Fibroblast of skin of right biceps (primary cell): ENCODE measurements at places on chromosomes 3 and 15.
A peak's percentile ranks its signal among the peaks of the same experiment; 100 is the strongest.

DNA sequence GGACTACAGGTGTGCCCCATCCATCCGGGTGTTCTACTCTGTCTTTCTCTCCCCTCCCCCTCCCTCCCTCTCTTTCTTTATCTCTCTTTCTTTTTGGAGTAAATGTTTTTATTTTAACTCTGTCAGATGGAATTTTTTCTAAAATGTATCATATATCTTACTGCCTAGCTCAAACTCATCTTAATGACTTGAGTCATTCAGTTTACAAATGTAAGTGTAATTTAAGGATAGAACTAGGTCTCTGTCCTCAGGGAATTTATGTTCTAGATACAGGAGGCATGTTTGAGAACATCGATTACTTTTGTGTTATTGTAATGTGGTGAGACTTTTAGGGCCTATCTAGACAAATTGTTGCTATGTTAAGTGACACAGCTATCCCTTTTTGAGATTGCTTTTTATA, 3.5 kb downstream of the TBC1D23 start:
- DNase-seq, result no peak

DNA sequence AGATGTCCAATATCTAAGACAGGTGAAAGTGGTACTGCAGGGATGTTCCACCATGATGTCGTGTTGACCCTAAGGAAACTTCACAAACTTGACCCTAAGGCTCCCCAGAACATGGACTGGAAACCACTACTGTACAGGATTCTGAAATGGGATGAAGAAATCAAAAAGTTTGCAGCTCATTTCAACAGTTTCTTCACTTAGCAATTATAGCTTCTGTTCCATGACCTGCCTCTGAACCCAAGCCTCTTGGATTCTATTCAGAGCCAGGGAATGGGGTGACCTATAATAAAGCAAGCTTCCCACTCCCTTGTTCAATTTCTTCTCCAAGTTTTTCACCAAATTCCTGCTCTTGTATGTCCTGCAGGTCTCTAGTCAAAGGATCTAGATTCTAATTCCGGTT, 40.7 kb downstream of the DUT start:
- DNase-seq, result no peak

DNA sequence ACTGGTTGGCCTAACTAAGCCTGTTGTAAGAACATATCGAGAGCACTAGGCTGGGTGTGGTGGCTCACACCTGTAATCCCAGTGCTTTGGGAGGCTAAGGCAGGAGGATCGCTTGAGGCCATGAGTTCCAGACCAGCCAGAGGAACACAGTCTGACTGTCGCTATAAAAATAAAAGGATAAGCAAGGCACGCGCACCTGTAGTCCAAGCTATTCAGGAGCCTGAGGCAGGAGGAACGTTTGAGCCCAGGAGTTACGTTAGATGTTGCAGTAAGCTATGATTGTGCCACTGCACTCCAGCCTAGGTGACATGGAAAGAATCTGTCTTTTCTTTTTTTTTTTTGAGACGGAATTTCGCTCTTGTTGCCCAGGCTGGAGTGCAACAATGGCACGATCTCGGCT, 24.9 kb downstream of the MAP4 start:
- no peak for DNase-seq

- DNase-seq, result peak; percentile 42
Observed at GRCh38 chr3:158152186-158152585, 42.3 kb downstream of the RSRC1 start.

DNA sequence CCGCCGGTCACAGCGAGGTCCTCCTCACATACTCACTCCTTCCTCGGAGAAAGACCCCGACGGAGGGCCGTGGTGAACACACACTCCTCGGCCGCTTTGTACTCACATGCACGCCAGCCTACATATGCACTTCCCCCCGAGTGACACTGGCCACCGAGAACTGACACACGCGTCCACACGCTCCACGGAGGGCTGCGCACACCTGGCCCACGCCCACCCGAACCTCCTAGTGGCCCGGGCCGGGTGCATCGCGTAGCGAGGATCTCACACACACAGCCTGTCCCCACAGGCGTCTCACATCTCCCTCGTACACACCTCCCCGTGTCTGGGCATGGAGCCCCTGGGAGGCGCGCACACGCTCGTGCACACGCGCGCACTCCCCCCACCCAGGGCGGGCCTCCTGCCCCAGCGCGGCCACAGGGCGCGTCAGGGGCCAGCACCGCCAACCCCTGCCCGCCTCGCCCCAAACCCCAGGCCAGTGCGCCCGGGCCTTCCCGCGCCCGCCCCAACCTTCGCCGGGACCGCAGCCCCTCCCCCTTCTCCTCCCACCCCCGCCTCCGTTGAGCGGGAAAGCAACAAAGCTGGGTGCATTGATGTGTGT, 411 bp upstream of the C3orf70 start:
- peak; percentile 15 for DNase-seq

GRCh38 chr3:134694946-134695543, 44.2 kb upstream of the KY start:
- no peak for DNase-seq

GRCh38 chr15:66725464-66725785, 23.4 kb downstream of the SMAD6 start:
- DNase-seq, result no peak

DNA sequence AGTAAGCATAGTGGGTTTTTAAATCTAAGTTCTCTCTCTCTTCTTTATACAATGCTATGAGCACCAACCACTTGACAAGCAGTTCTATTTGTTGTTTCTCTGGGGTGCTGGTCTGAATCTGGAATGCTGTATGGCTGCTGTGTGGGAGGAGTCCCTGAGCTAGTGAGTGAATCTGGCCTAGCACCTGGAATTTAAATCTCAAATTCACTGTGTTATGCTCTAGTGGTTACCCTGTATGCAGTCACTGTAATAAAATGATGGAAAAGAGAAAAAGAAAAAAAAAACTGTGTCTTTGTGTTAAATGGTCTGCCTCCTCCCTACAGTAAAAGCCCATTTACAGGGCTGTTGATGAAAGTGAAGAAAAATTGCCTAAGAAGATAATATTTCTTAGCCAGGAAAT, 155.0 kb downstream of the ATP8B4 start:
- no peak for DNase-seq

DNA sequence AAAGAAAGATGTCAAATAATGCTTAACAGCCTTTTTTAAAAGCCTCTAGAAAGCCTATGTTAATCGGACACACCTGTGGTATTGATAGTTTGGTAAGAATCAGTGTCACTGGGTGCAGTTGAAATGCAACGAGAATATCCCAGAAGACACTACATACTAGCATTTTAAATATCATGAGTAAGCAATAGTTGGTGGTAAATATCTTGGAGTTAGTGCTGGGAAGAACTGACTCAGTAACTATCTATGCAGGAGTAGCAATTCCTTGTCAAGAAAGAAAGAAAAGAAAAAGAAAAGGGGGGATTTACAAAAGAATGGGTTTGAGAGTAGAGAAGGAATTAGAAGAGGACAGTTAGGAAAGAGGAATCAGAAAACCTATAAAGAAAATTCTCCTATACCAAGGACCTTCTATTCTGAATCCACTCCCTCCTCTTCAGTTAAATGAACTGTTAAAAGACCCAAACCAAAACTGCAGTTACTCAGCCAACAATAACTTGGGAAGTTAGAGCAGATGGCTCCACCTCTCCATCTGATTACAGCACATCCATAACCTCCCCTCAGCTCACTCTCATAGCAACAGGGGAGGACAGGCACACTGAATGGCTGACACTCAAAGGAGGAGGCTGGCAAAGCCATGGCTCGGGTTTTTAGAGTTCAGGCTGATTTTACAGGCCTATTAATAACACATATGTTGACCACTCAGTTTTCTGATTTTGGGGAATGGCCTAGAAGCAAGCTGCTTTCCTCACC, 207.6 kb upstream of the MDFIC2 start:
- peak; percentile 67 for DNase-seq

DNA sequence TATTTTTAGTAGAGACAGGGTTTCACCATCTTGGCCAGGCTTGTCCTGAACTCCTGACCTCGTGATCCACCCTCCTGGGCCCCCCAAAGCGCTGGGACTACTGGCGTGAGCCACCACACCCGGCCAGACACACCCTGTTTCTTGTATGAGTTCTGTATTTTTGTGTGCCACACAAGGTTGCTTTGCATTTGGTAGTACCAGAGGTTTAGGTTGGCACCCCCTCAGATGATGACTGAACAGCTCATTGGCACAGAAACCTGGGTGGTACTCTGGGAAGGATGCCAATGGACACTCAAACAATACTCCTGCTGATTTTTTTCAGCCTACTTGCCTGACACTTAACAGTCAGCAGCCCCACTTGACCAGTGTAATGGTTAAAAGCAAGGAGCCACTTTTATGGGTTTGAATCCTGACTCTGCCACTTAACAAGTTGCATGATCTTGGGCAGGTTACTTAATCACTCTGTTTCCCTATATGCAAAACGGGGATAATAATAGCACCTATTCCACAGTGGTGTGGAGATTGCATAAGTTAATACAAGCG, 39.2 kb upstream of the BCL2A1 start:
- peak; percentile 35 for DNase-seq

DNA sequence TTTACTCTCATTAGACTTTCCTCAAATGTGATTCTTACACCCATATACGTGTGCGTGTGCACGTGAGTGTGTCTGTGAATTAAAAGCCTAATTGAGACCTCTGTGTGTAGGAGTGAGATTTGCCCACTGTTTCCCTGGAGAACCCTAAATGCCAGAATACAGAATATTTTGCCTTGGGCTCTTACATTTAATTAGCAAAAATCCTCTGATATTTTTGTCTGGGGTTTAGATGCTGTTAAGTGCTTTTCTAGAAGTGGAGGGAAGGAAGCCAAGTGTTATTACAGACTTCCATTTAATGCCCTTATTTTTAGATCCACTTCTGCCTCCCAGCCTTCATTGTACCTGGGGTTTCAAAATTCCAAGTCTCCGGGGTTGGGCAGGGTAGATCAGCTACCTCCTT, 17.8 kb downstream of the ZNF35 start:
- no peak for DNase-seq

DNA sequence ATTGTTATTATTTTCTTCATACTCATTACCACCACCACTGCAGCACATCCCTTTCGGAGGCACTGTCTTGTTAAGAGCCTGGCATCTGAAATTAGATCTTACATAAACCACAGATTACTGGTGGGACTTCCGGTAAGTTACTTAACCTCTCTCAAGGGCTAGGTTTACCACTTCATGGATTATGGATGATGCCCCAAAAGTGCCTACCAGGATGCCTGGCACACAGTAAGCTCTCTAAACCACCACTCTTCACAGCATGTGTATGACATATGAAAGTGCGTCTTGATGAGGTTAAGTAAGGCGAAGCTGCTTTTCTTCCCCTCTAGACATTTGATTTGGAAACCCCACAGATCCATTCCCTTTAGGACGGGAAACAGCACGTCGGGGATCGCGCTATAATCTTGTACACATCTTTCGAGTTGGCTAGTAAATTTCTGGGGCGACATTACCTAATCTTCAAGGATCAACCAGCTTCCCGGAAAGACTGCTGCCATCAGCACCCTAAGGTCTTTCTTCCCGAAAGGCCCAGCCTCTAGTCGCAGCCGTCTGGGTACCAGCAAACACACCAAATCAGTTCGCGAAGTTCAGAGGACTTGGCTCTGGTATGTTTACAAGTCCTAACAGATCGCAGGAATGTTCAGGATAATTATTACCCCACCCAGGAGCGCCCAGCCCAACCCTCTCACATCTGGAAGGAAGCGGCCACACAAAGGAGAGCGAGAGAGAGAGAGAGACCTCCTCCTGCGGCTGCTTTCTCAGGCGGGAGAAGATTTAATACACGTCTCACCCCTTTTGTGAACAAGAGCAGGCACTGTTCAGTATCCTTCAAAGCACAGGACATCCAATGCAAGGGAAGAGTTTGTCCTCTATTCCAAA, 155.1 kb upstream of the FRMD4B start:
- DNase-seq, result no peak

DNA sequence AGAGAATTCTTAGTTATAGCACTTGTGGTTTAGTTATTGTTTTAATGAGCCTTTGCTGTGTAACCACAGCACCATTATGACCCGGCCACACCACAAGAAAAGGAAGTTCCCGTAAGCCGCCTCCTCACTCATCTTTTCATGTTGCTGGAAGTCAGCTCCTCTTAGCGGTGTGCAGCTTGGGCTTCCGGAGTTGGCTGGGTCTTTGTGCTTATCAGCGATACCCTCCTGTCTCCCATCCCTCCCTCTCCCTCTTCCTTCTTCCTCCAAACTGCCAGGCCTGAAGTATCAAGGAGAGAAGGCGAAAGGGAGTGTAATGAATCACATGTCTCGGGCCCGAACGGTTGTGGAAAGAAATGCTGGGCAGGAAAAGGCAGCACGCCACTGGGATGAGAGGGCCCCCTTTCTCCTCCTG, 353.5 kb downstream of the MCTP2 start:
- peak; percentile 7 for DNase-seq

GRCh38 chr3:184419171-184419570, 39.3 kb downstream of the CHRD start:
- no peak for DNase-seq

DNA sequence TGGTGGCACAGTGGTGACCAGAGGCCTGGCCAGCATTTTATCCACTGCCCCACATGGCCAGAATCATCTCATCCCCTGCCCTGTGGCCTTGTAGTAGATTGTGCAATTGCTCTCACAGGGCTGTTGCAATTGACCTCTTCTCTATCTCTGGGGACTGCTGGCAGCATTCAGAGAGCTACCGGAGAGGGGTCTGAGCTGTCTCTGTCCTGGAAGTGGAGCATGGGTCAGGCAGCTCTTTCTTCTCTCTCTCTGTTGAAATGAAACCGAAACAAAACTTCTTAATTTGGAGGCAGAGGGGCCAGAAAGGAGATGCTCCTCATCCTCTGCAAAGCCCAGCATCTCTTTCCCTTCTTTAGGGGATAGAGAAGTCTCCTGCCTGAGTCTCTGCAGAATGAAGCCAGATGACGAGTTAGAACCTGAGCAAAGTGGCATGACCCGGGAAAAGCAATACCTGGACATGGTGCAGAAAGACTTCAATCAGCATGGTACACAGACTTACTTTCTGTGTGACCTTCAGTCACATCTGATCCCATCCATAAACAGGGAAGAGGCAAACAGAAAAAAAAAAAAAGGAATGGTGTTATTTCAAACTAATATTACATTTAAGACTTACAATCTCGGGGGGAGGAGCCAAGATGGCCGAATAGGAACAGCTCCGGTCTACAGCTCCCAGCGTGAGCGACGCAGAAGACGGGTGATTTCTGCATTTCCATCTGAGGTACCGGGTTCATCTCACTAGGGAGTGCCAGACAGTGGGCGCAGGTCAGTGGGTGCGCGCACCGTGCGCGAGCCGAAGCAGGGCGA, 144.5 kb upstream of the BCL6 start:
- DNase-seq, result no peak
